ENCODE measurements at places on chromosomes 4 and X.

GRCh38 chrX:9317176-9317575, 147.7 kb upstream of the TBL1X start:
- DNase-seq: no peak

- DNase-seq: no peak
Observed at GRCh38 chr4:156660465-156660864, 311.1 kb downstream of the PDGFC start.

GRCh38 chr4:82957045-82957444, 53.6 kb downstream of the LIN54 start:
- no peak for DNase-seq

DNA sequence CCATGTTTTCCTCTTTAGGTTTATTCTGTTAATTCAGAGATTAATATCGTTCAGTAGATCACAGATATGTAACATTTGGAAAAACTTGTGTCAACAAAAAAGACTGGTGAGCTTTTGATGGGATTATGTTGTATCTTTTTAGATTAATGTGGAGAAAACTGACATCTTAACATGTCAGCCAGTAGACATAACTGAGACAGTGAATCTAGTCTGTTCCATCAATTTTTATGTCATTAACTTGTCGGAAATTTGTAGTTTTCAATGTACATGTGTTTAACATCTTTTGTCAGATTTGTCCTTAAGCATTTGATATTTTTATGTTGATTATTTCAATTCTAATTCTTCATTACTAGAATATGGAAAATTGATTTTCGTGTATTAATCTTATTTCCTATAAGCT, 42.0 kb downstream of the APELA start:
- DNase-seq: no peak

DNA sequence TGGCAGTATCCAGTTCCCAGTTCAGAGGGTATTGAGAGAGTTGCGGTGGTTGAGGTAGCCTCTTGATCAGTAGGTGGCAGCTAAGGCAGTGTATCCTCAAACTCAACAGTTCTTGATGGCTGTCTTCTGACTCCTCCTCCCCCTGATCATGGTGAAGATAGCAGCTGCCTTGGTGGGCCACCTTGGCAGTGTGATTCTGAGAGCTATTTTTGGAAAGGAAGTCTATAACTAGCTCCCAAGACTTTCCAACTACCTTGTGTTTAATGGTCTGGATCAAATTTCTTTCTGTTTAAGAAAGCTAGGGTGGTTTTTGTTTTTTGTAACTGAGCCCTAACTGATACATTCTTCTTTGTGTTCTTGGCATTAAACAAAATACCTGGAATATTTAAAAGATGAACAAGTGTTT, 10.5 kb upstream of the TBC1D19 start:
- no peak for DNase-seq

GRCh38 chr4:142379277-142380051, 466.6 kb downstream of the INPP4B start:
- no peak for DNase-seq

GRCh38 chrX:70257423-70258288, 2.3 kb downstream of the P2RY4 start:
- DNase-seq: no peak

DNA sequence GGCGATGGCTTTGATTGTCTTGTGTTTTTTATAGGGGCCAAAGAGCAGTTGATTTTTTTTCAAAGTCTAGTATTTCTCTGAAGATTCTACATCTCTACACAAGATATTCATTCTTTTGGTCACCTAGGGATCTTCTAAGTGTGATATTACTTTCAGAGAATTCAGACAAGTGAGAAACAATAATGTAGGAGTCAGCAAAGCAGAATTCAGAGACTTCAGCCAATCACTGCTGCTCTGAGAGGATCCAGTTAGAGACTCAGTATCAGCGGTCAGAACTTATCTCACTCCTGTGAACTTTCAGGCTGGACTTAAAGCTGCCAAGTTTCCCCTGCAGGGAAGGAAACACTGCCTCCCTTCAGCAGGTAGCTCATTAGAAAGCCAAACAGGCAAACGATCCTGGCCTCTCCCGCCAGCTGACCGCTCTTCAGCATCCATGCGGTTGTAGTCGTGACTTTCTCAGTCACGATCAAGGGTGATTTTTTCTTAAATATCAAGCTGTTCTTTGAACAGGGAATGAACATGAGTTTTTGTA, 59.2 kb downstream of the NSUN7 start:
- DNase-seq: no peak

GRCh38 chr4:56480691-56481090, 13.3 kb downstream of the SRP72 start:
- no peak for DNase-seq

DNA sequence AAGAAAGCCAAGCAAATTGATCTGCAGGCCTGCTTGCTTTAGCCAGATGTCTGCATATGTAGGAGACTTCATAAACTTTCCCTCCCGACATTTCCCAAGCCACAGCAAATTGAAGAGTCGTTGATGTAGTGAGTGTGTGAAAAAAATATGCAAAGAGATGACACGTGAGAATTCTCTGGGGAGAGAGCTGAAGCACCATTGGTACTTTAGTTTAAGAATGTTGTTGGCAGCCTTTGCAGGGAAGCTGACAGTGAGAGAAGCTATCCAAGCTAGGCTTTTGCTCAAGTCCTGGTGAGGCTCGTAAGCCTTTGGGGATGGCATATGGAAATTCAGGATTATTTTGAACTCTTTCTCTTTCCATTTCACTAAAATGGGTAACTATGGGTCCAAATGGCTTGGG, 87.5 kb downstream of the GLRA2 start:
- DNase-seq: no peak

DNA sequence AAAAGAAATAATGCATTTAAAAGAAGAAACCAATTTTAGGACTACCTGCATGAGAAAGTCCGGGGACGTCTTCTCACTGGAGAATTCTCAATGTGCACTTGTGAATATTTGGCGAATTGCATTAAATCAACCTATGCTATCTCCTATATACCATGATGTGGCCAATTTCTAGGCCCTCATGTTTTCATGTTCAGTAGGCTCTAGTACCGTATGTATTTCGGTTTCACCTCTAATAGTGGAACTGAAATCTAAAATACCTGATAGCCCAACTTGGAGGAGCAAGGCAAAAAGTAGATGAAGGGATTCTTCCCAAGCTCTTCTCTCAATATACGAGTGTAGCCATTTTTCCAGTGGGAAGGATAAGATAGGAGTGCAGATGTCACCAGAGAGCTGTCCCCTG, 11.4 kb upstream of the FGF2 start:
- no peak for DNase-seq

DNA sequence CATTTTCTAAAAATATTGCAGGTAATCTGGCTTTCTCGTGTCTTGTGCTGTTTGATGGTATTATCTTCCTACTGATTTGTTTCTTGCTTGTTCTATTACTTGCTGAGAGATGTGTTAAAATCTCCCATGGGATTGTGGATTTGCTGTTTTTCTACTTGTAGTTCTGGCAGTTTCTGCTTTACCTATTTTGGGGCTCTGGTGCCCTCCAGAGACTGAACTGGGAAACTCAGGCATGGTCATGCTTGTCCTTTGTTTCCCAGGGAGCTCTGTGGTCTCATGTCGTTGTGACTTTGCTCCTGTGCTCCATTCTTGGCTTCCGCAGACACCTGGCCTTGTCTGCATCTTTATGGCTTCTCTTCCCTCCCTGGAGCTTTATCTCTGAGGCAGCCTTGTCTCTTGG, 39.5 kb downstream of the NSD2 start:
- DNase-seq: no peak

- no peak for DNase-seq
Observed at GRCh38 chr4:37909332-37910090, 18.6 kb downstream of the TBC1D1 start.

GRCh38 chr4:83582289-83582785, 46.4 kb downstream of the GPAT3 start:
- DNase-seq: no peak

GRCh38 chr4:106502106-106502699, 133.6 kb upstream of the GIMD1 start:
- DNase-seq: peak; percentile 8

DNA sequence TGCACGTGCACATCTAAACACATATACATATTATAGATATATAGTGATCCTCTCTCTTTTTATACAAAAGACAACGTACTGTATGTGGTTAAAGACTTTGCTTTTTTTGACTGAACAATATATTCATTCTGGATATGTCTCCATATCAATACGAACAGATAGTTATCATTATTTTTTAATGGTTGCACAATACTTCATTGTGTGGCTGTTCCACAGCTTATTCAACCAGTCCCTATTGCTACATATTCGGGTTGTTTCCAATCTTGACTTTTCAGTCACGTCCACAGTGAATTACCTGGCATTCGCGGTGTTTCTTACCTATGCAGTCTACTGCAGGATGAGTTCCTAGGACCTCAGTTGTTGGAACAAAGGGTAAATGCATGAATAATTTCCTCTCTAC, 53.1 kb downstream of the FGFBP1 start:
- no peak for DNase-seq

GRCh38 chr4:180314972-180315371, 1928.2 kb upstream of the TENM3 start:
- DNase-seq: no peak

DNA sequence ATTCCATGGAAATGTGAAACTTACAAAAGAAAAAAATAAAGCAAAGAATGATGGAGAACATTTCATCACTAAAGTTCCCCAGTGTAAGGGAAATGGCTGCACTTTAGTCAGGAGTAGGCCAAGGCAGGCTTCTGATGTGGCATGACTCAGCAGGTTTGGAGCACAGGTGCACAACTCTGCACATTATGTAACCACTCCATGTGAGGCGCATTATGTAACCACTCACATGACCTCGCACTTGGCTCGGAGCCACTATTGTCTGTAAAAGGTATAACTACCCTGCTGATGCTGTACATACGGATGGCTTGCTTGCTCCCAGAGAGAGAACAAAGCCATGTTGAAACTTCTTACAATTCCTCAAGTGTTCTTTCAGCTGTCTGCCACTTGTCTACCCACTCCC, 727.6 kb downstream of the TRAM1L1 start:
- no peak for DNase-seq

GRCh38 chr4:150325872-150326271, 247.6 kb downstream of the DCLK2 start:
- no peak for DNase-seq

DNA sequence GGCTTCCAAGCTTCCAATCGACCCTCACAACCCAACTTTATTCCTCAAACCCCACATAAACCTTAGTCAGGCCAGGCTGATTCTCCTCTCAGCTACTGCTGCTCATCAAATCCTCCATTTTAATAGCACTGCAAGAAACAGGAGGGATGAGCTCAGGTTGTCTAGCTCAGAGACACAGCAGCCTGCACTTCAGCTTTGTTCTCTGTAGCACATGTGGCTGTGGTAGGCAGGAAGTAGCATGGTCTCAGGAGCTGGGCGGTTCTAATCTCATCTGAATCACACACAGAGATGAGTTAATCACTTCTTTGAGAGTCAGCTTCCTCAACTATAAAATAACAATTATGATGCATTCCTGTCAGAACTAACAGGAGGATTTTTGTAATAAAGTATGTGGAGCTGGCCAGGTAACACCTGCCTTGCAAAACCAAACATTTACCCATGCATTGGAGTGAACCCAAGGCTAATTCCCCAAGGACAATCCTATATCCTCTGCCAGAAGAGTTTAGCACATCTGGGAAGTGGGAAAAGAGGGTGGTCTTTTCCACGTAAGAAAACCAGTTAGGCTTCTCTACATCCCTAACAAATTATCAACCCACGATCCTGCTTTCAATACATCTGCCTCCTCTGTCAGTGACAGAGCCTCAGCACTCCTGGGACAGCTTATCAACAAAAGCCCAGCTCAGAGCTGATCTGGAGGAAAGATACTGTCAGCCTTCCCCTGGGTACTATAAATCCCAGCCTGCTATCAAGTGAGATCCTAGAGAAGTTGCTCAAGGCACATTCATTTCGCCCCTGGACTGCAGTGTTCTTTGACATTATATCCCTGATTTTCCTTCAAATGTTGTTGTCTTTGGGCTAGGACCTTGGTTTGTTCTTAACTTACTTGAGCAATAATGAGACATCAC, 32.8 kb downstream of the ELOVL6 start:
- DNase-seq: peak; percentile 52

DNA sequence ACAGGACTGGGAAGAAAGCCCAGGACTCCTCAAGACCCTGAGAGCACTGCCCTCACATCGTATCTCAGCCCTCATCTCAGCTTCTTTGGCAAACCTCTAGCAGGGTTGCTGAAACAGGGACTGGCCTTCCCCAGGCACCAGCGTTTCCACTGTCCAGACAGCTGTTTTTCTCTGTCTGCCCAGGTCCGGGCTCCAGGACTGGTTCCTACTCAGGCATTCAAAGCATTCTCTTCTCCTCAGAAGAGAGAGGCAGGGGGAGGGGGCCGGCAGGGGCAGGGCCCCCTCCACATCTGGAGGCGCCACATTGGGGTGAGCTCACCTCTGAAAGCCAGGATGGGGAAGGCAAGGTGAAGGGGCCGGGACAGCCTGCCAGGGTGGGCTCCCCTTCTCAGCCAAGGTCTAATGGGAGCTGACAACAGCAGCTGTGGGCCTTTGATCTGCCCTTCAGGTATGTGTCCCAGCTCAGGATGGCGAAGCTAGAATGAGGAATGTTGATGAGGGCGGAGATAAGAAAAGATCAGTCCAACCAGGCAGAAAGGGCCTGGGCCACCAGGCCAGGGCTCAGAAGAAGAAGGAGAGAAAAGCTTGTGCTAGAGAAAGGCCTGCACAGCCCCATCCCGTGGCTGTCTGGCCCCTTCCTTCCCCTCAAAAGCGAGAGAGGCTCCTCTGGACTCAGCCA, 60.4 kb downstream of the PJA1 start:
- no peak for DNase-seq
